ENCODE measurements at places on chromosomes 5 and 9.
A peak's percentile ranks its signal among the peaks of the same experiment; 100 is the strongest.

DNA sequence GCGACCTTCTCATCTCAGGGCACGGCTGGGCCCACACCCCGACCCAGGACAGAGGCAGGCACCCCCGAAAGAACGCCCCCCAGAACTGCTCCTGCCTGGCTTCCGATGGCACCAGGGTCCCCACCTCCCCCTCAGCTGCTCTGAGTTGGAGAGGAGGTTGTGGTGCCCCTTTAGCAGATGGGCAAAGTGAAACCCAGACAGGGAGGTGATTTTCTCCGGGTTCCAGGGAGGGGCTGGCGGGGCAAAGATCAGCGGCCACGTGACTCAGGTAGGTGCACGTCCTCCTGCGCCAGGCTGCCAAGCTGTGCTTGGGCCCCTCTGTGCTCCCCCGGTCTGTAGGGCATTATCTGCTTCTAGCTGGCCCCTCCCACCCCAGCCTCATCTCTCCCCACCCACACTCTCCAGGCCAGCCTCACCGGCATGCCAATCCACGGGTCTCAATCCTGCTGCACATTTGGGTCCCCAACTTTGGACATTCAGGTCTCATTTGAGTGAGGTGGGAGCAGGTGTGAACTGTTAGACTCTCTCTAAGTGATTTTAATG lies 85.1 kb upstream of the RAPGEF1 start:
- DNase-seq = no peak

- no peak for DNase-seq
These were observed 24.7 kb upstream of the RNU6ATAC start for GRCh38 chr9:134189145-134189469.

- DNase-seq = no peak
These were observed 41.1 kb upstream of the RUFY1 start for GRCh38 chr5:179509239-179509638.

- peak; percentile 82 for DNase-seq
These were observed 259.5 kb downstream of the BNC2 start for GRCh38 chr9:16611001-16611400.
